ENCODE measurements at places on chromosomes 1 and 21.

GRCh38 chr1:147463022-147463421 is 78.3 kb upstream of the BCL9 start:
- no peak for DNase-seq

- DNase-seq = no peak
Measured at GRCh38 chr1:172238965-172239364, 181.5 kb upstream of the C1orf105 start.

DNA sequence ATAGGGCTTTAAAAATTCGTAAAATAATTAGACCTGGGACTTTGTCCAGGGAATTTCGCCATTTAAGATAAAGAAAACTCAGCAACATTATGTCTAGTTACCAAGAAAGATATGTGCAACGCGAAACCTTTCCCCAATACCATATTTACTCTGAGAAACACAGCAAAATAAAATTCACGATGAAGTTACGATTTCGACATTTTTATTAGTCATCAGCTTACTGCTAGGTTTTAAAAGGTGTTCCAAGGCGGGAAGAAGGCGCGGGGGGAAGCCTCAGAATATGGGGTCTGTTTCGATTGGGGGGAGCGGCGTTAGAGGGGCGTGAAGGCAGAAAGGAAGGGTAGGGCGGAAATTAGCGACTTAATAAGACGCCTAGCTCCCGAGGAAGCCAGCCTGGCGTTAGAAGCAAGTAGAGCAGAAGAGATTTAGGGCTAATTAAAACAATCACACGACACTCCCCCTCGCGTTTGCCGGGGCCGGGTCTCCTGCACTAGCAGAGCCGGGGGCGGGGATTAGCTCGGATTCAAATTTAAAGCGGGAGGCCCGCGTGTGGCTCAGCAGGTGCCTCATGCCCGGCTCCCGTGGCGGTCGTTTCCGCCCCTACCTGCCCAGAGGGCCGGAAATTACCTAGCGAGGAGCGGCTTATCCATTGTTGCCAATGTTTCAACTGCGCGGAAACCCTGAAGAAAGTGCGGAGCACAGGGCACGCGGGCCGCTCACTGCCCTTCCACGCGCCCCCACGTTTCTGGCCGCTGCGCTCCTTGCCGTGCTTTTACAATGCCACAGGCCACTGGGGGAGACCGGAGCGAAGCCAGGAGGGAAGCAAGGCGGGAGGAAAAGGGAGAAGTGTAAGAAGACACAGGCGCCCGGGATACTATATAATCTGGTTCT is 795 bp upstream of the POU2F1 start:
- DNase-seq = peak; percentile 78

DNA sequence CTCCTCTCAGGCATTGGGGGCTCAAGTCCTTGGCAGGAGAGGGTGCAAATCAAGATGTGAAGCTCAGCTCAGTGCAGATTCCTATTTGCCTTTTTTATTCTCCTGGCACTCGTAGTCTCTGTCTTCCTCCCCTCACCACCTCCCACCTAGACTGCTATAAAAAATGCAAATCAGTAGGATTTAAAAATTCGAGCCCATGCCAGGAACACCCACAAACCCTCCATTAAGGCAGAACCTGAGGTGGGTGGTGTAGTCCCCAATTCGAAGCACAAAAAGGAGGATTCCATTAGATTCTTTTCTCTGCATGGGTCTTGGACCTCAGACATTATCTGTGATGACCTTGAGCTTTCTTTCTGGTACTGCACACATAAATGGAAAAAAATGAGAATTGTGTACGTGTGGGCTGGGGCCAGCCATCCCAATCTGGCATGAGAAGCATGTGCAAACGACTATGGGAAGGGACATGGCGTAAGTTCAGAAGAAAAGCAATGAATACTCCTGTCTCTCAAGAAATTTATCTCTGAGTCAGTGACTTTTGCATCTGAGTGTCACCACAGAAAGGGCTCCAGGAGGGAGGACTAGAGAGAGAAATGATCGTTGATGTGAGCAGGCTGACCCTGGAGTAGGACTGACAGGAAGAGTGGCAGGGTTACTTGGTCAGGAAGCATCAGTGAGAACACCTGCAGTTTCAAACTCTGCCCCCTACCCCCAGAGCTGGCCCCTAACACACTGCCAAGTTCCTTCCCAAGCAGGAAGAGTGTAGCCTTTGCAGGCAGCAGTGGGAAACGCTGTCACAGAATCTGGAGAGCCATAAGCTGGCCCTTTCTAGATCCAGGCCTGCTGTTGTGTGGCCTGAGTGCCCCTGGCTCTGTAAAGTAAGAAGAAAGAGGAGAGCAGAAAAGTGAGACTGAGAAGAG is 1.7 kb downstream of the INKA2 start:
- DNase-seq = no peak

GRCh38 chr21:38311765-38312164 is 55.0 kb downstream of the KCNJ15 start:
- DNase-seq = no peak
